CD8-positive, alpha-beta memory T cell (primary cell): ENCODE measurements at places on chromosomes 3 and 15.

GRCh38 chr3:148528024-148528423 lies 169.7 kb upstream of the AGTR1 start:
- DNase-seq: no peak

DNA sequence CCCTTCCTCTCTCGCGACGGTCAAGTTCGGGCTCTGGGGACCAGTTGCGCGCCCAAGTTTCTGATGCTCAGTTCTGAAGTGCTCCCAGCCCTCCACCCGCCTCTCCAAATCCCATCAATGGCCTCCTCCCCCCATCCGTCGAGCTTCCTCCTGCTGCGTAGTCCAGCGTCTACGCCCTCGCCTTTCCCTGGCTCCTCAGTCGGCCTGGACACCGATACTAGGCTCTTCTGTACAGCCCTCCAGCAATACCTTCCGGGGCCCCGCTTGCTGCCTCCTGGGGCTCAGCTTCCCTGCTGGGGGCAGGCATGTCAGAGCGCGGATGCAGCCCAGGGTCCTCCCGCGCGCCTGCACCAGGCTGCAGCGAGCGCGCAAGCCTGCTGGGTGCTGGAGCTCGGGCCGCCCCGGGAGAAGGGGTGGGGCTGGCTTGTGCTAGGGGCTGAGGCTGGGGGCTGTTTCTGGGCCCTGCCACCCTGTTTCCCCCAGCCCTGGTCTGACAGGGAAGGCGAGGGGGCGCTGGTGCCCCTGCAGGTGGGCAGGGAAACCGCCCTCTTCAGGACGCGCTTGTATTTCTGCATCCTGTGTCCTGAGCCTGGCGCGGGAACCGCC lies 353.3 kb upstream of the SUCLG2 start:
- no peak for DNase-seq

DNA sequence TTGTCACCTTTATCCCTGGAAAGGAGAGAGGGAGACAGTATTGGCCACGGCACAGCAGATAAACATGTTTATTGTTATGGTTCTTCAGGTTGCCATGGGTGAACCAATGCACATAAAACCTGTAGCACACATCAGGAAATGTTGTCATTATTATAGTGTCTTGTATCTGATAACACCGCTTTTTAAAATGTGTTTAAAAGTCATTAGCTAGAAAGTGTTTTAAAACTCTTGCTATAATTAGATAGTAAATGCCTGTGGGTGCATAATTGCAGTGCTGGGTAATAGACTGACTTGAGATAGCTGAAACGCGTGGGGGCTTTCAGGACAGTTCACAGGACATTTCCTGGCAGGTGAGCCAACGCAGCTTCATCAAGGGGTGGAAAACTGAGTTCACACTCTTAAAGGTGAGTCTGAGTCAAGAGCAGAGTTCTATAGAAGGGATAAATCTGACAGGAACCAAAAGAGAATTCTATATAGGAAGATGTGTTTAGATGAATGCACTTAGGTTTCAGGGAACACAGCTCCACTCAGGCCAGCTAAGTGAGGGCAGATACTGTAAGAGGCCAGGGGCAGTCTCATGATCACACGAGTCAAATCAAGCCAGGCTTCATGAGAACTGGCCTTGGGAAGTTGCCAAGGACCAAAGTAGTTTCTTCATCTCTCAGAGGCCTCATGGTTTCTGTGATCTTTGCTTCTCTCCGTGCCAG lies 35.6 kb upstream of the PPP4R2 start:
- no peak for DNase-seq

DNA sequence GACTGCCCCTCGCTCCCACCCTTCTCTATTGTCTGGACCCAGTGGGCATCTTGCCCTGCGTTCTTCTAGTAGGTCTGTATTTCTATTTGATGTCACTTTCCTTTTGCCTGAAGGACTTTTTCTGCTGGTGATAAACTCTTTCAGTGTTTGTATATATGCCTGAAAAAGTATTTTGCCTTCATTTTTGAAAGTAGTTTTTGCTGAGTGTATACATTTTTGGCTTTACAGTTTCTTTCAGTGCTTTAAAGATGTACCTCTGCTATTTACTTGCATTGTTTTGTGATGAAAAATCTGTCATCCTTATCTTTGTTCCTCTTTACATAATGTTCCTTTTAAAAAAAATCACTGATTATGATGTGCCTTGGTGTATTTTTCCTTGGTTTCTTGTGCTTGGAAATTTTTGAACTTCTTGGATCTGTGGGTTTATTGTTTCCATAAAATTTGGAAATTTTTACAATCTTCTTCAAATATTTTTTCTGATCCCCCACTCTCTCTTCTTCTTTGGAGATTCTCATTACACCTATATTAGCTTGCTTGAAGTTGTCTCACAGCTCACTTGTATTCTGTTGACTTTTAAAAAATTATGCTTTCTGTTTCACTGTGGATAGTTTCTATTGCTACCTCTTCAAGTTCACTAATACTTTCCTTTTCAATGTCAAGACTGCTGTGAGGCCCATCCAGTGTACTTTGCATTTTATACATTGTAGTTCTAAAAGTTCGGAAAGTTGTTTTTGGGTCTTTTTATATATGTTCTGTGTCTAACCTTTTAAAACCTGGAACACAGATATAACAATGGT lies 67.8 kb downstream of the RGMA start:
- DNase-seq: no peak

GRCh38 chr15:83659417-83659812 lies 5.5 kb downstream of the ADAMTSL3 start:
- no peak for DNase-seq

GRCh38 chr3:111277226-111277625 lies 205.6 kb downstream of the NECTIN3 start:
- DNase-seq: no peak

DNA sequence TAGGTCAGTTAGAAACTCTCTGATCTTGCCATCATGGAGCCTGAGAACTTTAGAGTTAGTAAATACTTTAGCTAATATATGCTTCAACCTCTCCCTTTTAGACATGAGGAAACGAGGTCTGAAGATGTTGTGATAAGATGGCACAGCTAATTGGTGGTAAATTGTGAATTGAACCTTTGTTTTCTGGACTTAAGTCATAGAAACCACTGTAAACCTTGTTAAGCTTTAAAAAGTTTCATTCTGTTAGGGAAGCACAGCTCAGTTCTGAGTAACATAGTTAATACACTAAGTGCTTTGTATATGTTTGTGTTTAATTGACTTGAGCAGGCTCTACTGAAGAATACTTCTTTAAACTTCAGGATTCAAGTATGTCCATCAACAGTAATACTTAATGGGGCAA lies 108.6 kb downstream of the AKAP13 start:
- no peak for DNase-seq

DNA sequence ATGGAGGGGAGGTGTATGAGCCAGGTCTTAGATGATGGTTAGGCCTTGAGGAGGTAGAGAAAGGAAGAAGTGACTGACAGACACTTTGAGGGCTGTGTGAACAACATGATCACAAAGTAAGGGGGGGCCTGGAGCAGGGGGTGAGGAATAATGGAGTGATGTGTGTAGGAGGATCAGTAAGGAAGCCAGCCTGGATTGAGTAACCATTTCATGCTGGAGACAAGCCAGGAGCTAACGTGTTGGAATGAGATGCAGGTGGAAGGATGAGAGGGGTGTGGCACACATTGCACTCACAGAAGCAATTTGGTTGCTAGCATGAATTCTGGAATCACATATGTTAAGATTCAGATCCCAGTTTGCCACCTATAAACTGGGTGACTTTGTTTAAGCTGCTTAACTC lies 65.5 kb downstream of the BBX start:
- DNase-seq: no peak

GRCh38 chr15:85007741-85008397 lies 26.2 kb downstream of the PDE8A start:
- DNase-seq: no peak

- no peak for DNase-seq
Observed at GRCh38 chr15:92629276-92629974, 26.1 kb downstream of the FAM174B start.

DNA sequence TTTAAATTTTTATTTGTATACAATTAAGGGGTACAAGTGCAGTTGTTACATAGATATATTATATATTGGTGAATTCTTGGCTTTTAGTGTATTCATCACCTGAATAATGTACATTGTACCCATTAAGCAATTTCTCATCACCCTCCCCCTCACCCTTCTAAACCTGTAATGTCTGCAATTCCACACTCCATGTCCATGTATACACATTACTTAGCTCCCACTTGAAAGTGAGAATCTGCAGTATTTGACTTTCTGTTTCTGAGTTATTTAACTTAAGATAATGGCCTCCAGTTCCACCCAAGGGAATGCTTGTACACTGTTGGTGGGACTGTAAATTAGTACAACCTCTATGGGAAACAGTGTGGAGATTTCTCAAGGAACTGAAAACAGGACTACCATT lies 383.2 kb upstream of the KCNMB2 start:
- no peak for DNase-seq

DNA sequence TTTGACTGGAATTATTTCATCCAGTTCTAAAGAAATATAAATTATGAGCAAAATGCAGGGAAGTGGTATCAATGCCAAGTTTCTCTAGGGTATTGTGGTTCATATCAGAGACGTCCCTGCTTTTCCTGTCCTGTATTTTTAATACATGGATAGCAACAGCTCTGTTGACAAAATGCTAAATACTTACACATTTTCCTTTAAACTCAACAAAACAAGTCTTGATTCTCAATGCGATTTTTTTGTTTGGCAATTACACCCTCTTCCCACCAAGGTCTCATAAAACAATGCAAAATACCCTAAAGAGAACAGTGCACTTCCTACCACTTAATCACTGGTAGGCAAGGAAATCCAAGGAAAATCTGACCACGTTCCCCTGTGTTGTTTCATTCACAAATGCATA lies 120.0 kb downstream of the DUT start:
- no peak for DNase-seq

GRCh38 chr3:112334691-112335433 lies 1.9 kb downstream of the CD200 start:
- no peak for DNase-seq

DNA sequence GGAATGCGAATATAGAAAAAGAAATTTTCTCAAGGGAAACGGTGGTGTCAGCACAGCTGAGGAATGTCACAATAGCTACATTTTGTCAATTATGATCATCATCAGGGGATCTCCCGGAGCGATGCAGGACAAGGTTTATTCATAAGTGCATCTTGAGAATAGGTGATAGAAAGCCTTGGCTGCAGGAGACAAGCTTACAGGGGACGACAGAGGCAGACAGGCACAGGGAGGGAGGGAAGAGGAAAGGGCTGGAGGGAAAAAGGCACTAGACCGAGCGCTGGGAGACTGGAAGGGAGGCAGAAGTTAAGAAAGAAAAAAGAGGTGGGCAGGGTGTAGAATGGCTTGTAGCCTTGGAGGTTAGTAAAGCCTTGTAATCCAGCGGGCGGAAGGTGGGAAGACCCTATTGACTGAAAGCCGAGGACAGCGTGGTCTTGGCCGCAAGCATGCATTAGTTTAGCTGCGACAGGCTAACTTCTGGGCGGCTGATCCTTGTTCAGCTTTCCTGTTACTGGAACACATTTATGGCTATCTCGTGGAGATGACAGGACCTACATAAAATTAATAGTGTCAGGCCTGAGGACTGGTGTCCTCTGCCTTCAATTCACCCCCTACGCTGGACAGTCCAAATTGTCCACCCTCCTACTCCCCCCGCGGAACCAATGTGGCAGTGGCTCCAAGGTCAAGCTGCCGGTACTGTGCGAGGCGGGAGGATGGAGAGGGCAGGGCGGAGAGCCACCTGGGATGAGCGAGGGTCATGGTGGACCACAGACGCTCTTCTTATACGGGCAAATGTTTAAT lies 1.4 kb upstream of the NECTIN3 start:
- DNase-seq: no peak

GRCh38 chr15:57340682-57341259 lies 35.5 kb upstream of the CGNL1 start:
- no peak for DNase-seq

- no peak for DNase-seq
Observed at GRCh38 chr3:58755150-58755549, 88.6 kb upstream of the FAM3D start.

DNA sequence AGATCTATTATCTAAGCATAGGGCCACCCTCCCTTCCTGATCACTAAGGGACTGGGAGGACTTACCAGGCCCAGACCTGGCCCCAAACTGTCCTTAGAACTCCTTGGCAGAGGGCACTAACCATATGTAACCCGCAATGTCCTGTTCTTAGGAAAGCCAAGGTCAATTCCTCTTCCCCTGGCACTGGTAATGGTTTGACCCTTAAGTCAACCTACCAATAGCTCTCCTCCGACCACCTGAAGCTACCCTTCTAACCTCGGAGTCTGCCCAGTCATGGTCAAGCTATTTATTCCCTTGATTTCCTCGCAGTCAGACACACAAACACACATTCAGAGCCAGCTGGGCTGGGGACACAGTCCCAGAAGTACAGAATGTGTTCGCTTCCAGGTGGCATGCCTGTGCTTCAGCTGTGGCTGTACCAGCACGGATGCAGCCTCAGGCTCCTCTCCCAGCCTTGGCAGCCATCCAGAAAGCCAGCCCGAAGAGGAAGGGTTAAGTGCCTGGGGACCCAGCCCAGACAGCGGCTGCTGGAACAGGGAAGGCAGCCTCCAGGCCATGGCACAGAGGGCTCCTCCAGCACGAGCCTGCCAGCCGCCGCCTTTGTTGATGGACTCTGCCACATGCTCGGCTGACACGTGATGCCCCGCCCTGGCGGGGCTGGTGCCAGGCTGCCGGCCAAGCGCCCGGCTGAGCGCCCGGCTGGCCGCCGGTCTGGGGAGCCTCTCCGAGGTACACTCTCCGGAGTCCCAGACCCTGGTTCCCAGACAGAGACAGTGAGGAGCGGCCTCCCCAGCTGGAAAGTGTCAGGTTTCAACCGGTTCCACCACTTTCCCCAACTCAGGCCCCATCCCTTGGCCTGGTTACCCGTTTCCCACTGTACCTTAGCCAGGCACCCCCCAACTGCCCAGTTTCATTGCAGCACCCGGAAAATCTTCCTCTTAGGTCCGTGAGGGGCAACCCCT lies 5.5 kb downstream of the BMF start:
- DNase-seq: no peak

DNA sequence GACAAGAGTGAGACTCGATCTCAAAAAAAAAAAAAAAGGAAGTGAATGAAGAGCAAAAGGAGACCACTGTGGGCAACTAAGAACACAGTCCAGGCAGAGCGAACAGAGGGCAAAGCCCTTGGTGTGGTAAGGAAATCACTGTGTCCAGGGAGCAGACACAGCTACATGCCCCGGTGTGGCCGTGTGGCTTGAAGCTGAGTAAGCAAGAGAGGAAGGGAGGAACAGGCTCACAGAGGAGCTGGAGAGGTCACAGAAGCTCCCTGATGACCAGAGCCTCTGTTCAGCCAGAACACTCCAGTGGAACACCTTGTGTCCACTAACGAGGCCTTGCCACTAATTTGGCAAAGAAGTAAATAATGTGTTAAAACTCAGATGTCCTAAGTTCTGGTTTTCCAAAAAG lies 60.6 kb upstream of the GATA2 start:
- no peak for DNase-seq

DNA sequence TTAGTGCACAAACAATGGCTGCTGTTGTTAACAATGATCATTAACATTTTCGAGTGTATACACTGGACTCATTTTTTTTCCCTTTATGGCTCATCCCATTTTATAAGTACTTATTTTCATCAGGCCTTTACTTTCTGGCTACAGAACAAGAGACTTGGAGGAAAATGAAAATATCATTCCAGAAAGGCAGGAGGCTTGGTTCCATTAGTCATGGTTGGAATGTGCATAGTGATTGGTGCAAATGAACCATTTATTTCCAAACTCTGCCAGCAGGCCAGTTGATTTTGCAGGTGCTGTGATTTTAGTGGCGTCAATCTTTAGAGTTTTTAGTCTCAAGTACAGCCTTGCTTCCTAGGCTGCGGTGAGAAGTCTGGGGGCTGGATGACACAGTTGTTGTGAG lies 151.8 kb downstream of the ITPR1 start:
- no peak for DNase-seq
